HCEC 1CT (cell line): ENCODE measurements at places on chromosomes 6 and 20.
A peak's percentile ranks its signal among the peaks of the same experiment; 100 is the strongest.

- no peak for DNase-seq
Observed at GRCh38 chr20:18166241-18166881, 28.7 kb downstream of the KAT14 start.

DNA sequence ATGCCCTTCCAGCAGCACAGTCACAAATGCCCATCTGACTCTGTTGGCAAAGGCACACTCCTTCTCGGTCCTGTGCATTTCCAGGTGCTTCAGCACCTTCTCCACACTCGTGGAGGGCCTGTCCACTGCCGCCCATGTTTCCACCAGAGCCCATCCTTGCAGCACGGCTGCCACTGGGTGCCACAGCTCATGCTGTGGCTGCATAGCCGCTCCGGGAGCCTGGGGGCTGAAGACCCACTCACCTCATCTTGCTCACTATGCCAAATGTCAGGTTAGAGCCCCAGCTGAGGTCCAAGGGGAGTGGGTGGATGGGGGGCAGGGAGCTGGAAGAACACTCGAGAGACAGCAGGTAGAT, 6.9 kb downstream of the ZKSCAN3 start:
- no peak for DNase-seq

- no peak for DNase-seq
Observed at GRCh38 chr6:139262519-139263300, 29.1 kb downstream of the TXLNB start.

DNA sequence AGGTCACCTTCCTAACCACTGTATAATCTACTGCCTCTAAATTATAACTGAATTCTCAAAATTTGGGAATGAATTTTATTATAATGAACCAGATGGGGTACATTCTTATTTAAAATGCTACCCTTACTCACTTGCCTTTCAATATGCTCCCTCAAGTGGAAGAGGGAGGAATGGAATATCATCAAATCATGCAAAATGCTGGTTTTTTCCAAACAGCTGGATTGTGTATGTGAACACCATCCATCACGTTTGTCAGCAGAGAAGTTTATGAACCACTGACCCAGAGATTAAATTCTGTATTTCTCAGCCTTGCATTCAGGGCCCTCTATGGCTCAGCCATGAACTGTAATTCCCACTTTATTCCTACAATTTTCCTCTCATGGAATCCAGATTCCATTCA, 40.5 kb downstream of the CBLN4 start:
- no peak for DNase-seq

DNA sequence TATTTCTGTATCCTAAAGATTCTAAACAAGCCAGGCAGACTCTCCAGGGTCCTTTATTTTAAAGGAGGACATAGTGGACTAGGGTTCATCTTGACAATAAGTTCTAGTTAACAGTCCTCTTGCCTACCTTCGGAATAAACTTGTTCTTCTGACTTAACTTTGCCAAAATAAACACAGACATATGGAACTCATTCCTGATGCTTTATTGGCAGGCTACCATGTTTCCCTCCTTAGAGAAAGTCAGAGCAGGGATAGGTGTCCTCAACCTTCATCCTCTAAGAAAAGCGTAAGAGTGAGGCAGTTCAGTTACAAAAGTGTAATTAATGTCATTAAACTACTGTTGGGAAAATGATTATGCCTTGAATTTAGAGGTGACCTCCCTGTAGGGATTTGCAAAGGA, 46.9 kb upstream of the NRSN1 start:
- no peak for DNase-seq

GRCh38 chr6:135163440-135163738, 17.7 kb upstream of the MYB start:
- no peak for DNase-seq

DNA sequence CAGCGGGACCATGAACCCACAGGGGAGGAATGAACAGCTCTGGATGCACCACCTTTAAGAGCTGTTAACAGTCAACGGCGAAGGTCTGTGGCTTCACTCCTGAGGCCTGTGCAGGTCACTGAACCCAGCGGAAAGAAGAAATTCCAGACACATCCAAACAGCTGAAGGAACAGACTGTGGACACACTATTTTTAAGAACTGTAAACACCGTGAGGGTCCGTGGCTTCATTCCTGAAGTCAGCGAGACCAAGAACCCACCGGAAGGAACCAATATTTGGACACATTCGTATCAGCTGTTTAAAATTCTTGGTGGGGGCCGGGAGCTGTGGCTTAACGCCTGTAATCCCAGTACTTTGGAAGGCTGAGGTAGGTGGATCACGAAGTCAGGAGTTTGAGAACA, 5.4 kb upstream of the TMEM14B start:
- DNase-seq: no peak

DNA sequence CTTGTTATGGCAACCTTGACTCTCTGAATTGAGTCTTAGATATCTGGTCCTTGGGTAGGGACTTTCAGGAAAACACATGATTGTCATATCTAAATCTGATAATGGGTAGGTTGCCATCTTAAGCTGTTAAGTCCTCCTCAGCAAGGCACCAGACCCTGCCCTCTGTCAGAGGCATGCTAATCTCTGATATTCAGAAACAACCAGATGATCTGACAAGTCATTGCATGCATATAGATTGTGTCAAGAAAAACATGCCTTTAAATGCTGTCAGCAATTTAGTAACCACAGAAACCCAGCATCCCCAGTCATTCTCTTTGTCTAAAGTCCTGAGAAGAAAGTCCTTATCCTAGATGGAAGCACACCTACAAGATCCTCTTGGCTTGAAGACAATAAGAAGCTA, 149.1 kb downstream of the EDN1 start:
- no peak for DNase-seq

- no peak for DNase-seq
Observed at GRCh38 chr20:51978070-51978501, 175.8 kb upstream of the SALL4 start.

- no peak for DNase-seq
Observed at GRCh38 chr6:34559651-34560365, 3.7 kb upstream of the SPDEF start.

- DNase-seq: peak; percentile 49
Observed at GRCh38 chr6:157867155-157867559, 44.1 kb downstream of the SNX9 start.
